ENCODE measurements at places on chromosomes 2 and 18.

DNA sequence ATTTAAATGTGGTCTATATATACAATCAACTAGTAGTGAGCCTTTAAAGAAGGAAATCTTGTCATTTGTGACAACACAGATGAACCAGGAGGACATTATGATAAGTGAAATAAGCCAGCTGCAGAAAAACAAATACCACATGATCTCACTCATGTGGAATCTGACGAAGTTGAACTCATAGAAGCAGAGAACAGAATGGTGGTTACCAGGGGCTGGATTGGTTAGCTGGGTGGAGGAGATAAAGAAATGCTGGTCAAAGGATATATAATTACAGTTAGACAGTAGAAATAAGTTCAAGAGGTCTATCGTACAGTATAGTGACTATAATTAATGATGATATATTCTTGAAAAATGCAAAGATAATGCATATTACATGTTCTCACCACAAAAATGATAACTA is 267.9 kb downstream of the FBXO15 start:
- H3K4me1 ChIP-seq = no peaks in the 10 kb centered on the region
- DNase-seq = no peak
- no peak overlapping the region for H3K27ac ChIP-seq
- no peak overlapping the region for H3K4me3 ChIP-seq

- H3K27ac ChIP-seq = no peak overlapping the region
- peaks cover 33% of the 10 kb centered on the region for H3K4me1 ChIP-seq
- no peaks in the 10 kb centered on the region for H3K27me3 ChIP-seq
- no peak overlapping the region for H3K4me3 ChIP-seq
Measured at GRCh38 chr2:215845839-215846586, 167.3 kb downstream of the MREG start.

GRCh38 chr18:48794251-48794970 is 156.4 kb downstream of the SMAD7 start:
- peaks cover 56% of the 10 kb centered on the region for H3K4me1 ChIP-seq
- H3K4me3 ChIP-seq = no peak overlapping the region
- DNase-seq = peak; percentile 59
- peak overlapping the region; percentile 56 for H3K27ac ChIP-seq

GRCh38 chr2:164824872-164825271 is 16.8 kb downstream of the COBLL1 start:
- no peaks in the 10 kb centered on the region for H3K36me3 ChIP-seq
- peak overlapping the region; percentile 67 for H3K27ac ChIP-seq
- no peaks in the 10 kb centered on the region for H3K27me3 ChIP-seq
- no peak overlapping the region for H3K4me3 ChIP-seq

GRCh38 chr2:207231106-207231865 is 65.5 kb upstream of the KLF7 start:
- H3K4me3 ChIP-seq = no peak overlapping the region
- no peaks in the 10 kb centered on the region for H3K27me3 ChIP-seq
- no peaks in the 10 kb centered on the region for H3K36me3 ChIP-seq
- H3K27ac ChIP-seq = no peak overlapping the region
- no peak for DNase-seq

Data from tibial artery (tissue), 4 donors.